Umbilical cord (tissue), 2 donors: ENCODE measurements at places on chromosomes 7 and 10. TPM values are rescaled to one million over a fixed set of nuclear protein-coding genes. Genes with fewer than 3 reads are reported as not detected.

DNA sequence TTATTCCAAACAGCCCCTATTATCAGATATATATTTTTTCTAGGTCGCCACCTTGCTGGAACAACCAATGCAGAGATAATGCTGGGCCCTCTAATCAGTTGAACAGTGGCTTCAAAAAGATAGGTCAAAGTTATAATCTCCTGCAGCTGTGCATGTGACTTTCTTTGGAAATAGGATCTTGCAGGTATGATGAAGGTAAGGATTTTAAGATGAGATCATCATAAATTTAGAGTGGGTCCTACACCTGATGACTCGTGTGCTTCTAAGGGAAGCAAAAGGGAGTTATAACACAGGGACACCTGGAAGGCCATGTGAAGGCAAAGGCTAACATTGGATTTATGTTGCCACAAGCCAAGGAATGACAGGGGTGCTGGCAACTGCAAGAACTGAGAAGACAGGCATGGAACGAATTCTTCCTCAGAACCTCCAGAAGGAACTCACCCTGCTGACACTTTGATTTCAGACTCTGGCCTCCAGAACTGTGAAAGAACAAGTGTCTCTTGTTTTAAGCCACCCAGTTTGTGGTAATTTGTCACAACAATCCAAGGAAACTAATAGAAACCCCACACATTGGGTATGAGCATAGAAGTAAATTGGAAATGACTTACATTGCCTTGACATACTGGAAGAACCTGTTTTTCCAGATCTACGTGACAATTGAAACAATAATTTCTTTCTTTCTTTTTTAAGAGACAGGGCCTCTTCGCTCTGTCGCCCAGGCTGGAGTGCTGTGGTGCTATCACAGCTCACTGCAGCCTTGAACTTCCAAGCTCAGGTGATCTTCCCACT lies 34.4 kb downstream of the CCDC71L start:
- DNase-seq = no peak

DNA sequence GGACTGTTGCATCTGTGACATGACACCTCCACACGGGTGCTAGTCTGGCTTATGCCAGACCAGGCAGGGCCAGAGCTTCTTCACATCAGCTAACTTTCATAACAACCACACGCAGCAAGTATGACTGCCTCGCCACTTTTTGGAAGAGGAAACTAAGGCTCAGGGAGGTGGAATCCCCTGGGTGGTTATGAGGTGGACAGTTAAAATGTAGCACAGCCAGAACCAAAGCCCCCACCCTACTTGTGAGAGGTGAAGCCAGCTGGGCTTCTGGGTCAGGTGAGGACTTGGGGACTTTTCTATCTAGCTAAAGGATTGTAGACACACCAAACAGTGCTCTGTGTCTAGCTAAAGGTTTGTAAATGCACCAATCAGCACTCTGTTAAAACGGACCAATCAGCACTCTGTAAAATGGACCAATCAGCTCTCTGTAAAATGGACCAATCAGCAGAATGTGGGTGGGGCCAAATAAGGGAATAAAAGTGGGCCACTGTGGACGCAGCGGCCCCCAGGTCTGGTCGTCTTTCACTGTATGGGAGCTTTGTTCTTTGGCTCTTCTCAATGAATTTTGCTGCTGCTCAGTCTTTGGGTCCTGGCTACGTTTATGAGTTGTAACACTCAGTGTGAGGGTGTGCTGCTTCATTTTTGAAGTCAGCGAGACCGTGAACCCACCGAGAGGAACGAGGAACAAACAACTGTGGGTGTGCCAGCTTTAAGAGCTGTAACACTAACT lies 171.0 kb downstream of the PTPN20 start:
- DNase-seq = no peak

GRCh38 chr7:110548372-110548771 lies 542.6 kb upstream of the LRRN3 start:
- no peak for DNase-seq

Gene NRAP
- total RNA-seq = not detected

Gene CCDC146
- 16.6 TPM for total RNA-seq

DNA sequence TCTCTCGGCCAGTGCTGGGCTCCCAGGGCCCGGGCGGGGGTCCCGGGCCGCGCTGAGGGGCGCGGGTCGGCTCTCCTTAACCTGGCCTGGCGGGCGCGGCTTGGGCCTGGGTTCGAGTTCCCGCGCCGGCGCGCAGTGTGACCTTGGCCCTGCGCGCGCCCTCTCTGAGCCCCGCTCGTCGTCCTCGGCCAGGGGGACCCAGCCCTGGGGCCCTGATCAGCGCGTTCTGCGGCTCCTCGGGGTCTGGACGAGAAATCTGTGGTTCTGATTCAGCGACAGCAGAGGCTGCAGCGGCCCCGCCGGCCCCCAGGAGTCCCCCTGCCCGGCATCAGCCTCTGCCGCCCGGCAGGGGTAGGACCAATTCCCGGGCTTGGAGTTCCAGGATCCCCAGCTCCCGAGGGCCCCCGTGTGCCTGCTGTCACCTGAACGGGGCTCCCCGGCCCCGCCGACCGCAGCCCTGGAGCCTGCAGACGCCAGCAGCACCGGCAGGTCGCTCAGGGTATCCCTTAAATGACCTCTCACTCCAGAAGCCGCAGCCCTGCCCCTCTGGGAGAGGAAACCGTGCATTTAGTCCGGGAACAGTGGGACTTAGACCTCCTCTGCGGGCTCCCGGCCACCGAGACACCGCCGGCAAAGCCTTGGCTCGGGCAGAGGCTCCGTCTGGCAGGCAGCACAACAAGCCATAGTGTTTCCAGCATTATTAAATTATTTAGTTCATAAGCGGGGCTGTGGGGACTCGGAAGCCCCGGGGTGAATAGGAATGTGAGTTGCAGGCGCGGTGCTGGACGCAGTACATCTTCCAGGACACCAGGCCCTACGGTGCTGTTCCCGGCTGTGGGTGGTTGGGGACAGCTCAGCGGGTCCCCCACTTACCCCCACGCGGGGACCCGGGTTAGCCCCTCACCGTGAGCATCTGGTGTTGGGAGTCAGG lies 572 bp downstream of the CHST12 start:
- DNase-seq = peak; percentile 42

Gene GPR146
- 14.9 TPM for total RNA-seq

DNA sequence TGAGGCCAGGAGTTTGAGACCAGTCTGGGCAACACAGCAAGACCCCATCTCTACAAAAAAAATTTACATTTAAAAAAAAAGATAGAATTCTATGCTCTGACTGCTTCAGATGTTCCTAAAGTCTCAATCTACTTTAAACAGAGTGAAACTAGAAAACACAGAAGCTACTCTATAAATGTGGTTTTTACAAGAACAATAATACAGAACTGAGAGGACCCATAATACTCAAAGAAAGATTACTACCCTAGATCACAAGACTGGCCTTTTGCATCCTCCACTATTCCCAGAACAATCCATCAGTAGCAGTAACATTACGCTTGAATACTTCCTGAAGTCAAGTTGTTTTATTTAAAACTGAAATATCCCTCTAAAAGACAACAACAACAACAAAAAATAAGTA lies 119.4 kb downstream of the ZFAND4 start:
- DNase-seq = no peak

GRCh38 chr10:58179238-58179637 lies 88.5 kb downstream of the IPMK start:
- DNase-seq = no peak

- no peak for DNase-seq
Observed at GRCh38 chr7:124700655-124701054, 64.9 kb downstream of the GPR37 start.

DNA sequence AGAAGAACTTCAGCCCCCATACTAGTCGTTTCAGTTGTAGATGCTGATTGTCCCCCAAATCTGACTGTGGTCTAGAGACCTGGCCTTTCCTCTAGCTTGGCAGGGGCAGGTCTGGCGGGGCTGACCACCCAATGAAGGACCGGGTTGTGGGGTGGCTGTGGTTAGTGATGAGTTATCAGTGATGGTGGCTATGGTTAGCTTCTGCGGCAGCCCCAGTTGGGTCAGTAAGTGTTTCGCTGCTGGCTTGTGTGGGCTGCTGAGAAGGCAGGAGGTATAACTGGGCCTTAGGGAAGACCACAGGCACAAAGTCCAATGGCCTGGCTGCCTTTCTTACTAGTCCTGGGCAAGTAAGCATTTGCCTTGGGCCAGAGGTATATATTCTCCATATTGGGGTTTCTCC lies 21.3 kb downstream of the VWA2 start:
- DNase-seq = no peak

DNA sequence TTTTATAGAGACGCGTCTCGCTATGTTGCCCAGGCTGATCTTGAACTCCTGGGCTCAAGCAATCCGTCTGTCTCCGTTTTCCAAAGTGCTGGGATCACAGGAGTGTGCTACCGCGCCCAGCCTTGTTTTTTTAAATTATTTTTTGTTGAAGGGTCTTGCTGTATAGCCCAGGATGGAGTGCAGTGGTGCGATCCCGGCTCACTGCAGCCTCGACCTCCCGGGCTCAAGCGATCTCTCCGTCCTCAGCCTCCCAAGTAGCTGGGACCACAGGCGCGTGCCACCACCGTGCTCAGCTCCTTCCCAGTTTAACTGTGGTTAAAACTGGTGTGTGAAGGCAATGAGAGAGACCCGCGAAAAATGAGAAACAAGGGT lies 11.0 kb upstream of the HNRNPF start:
- no peak for DNase-seq

DNA sequence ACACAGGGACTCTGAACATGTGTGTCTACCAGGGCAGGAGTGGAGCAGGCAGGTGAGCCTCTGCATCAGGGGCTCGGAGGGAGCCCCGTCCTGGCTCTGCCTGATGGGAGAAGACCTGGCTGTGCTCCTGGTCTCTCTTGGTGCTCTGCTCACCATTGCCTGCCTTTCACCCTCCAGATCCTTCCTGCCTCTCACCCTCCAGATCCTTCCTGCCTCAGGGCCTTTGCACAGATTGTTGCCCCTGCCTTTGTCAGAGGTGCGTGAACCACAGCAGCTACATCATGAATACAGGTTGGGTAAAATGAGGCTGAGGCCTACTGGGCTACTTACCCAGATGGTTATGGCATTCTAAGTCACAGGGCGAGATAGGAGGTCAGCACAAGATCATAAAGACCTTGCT lies 16.6 kb downstream of the COL26A1 start:
- no peak for DNase-seq

GRCh38 chr10:131452926-131453720 lies 141.6 kb upstream of the TCERG1L start:
- peak; percentile 89 for DNase-seq
